ENCODE measurements at places on chromosomes 13 and 19. TPM values are rescaled to one million over a fixed set of nuclear protein-coding genes. Genes with fewer than 3 reads are reported as not detected.

PCDH9 gene
- total RNA-seq = 0.09 TPM

GRCh38 chr13:76816394-76816793 lies 69.8 kb downstream of the KCTD12 start:
- no peak overlapping the region for H3K27ac ChIP-seq
- H3K4me1 ChIP-seq = no peaks in the 10 kb centered on the region
- no peaks in the 10 kb centered on the region for H3K27me3 ChIP-seq
- no peaks in the 10 kb centered on the region for H3K36me3 ChIP-seq
- no peak overlapping the region for H3K4me3 ChIP-seq

C5AR1 gene
- 1.8 TPM for total RNA-seq

ATP4A gene
- not detected for total RNA-seq

DNA sequence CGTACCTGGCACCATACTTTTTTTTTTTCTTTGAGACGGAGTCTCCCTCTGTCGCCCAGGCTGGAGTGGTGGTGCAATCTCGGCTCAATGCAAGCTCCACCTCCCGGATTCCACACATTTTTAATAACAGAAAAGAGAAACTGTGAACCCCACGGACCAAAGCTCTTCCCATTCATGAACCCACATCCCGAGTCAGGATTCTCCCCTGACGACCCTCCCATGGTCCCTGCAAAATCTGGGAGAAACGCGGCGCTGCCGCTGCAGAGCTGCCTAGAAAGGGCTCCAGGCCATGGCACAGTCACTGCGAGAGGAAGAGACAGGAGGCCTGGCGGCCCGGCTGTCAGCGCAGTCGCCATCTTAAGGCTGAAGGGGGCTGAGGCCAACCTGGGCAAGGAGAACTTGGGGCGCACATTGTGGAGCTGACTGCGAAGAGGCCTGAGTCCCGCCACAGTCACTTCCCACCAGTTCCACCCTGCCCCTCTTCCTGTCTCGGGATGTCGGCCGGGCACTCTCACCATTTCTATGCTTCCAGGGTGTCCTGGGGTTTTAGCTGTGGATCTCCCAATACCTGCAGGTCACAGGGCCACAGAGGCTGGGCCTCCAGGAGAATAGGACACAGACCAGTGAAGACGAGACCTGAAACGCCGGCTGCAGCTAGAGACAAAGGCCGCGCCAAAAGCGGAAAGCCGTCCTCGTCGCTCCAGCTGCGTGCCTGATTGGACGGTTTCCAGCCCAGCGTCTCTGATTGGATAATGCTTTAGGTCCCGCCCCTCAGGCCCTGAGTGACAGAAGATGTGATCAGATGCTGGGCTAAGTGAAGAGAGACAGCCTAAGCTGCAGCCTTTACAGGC lies 71.0 kb downstream of the ZNF486 start:
- H3K36me3 ChIP-seq = no peaks in the 10 kb centered on the region
- peak overlapping the region; percentile 75 for H3K4me3 ChIP-seq
- no peak overlapping the region for H3K27ac ChIP-seq
- DNase-seq = peak; percentile 92

GARIN5A gene
- 0.57 TPM for total RNA-seq

RAB20 gene
- total RNA-seq = 1.2 TPM

DNA sequence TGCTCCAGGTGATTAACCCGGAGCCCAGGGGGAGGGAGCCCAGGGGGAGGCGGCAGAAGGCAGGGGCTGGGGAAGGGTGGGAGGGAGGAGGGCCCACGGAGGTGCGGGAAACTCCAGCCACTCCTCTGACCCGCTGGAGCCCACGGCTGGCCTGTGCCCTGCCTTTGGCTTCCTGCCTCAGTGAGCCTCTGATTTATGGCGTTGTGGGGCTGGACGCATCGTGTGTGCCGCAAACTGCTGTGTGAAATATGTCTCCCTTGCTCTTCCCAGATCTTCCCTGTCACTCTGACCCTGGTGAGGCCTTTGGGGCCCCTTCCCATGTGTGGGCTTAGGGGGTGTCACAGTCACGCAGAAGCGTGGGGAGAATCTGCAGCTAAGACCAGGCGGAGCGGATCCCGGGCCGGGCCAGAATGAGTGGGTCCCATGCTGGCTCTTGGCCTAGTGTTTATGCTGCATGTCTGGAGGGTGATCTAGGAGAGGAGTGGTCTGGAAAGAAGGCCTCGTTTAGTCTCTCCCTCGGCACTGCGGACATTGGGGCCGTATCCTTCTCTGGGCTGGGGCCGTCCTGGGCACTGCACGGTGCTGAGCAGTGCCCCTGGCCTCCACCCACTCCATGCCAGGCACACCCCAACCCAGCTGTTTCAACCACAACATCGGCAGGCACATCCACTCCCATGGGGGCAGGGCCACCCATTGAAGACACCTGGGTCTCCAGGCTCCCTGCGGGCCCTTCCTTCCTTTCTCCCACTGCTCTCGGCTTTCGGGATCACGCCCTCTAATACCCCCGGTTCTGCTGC lies 123.0 kb downstream of the KDM4B start:
- no peaks in the 10 kb centered on the region for H3K27me3 ChIP-seq
- H3K4me1 ChIP-seq = no peaks in the 10 kb centered on the region
- H3K4me3 ChIP-seq = no peak overlapping the region
- no peak overlapping the region for H3K27ac ChIP-seq
- DNase-seq = no peak

DNAAF3 gene
- 0.27 TPM for total RNA-seq

GRCh38 chr19:19074196-19074882 lies 10.5 kb downstream of the SLC25A42 start:
- no peaks in the 10 kb centered on the region for H3K27me3 ChIP-seq
- H3K4me1 ChIP-seq = peaks cover 2% of the 10 kb centered on the region
- H3K36me3 ChIP-seq = no peaks in the 10 kb centered on the region

APOC4 gene
- total RNA-seq = not detected

- no peak for DNase-seq
- no peak overlapping the region for H3K4me3 ChIP-seq
- H3K36me3 ChIP-seq = no peaks in the 10 kb centered on the region
- no peak overlapping the region for H3K27ac ChIP-seq
- H3K4me1 ChIP-seq = no peaks in the 10 kb centered on the region
- H3K27me3 ChIP-seq = no peaks in the 10 kb centered on the region
Observed at GRCh38 chr19:8988204-8988603, 22.0 kb downstream of the MUC16 start.

- no peaks in the 10 kb centered on the region for H3K27me3 ChIP-seq
- no peak overlapping the region for H3K4me3 ChIP-seq
- DNase-seq = no peak
- no peaks in the 10 kb centered on the region for H3K4me1 ChIP-seq
- no peak overlapping the region for H3K27ac ChIP-seq
Observed at GRCh38 chr13:110157718-110158117, 149.2 kb downstream of the COL4A1 start.

- H3K4me3 ChIP-seq = no peak overlapping the region
- H3K36me3 ChIP-seq = no peaks in the 10 kb centered on the region
- H3K4me1 ChIP-seq = no peaks in the 10 kb centered on the region
- H3K27ac ChIP-seq = no peak overlapping the region
- no peak for DNase-seq
Observed at GRCh38 chr13:43614063-43614462, 172.7 kb downstream of the ENOX1 start.

DNA sequence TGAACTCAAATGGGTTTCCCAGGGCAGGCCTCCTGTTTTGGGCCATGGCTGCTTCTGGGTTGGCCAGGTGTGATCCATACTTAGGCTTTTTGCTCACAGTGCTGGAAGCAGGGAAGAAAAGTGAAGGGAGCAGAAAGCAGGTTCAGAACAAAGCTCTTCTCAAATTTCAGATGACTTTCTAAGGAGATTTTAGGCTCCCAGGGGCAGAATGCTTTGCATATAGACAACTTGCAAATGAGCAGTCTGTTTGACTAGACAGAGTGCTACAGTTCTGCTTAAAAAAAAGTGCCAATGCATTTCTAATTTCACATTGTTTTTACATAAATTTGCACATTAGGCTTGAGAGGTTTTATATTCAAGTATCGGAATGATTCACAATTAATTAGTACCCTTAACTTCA lies 2.6 kb upstream of the SLC10A2 start:
- no peaks in the 10 kb centered on the region for H3K27me3 ChIP-seq
- no peaks in the 10 kb centered on the region for H3K4me1 ChIP-seq
- no peak overlapping the region for H3K27ac ChIP-seq
- no peak overlapping the region for H3K4me3 ChIP-seq

SELENOV gene
- total RNA-seq = not detected

DNA sequence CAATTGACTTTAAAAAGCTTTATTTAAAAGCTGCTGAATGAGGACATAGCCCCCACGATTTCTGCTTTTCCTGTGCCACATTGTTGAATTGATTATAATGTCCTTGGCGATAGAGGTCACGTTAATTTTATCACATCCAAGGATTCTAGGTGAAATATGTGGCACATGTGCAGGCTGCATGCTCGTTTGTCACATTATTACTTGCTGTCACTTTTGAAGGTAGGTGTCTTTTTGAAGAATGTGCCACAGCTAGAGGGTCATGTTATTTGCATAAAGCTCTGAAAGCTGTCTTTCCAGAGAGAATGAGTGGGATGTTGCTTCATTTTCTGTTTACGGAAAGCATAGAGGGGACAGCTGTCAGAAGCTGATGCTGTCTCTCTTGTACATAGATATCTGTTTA lies 927.6 kb upstream of the ATXN8OS start:
- H3K27ac ChIP-seq = no peak overlapping the region
- H3K36me3 ChIP-seq = no peaks in the 10 kb centered on the region
- H3K4me1 ChIP-seq = no peaks in the 10 kb centered on the region

MAST1 gene
- 0.24 TPM for total RNA-seq

C19orf18 gene
- 0.33 TPM for total RNA-seq

SLAIN1 gene
- 29.6 TPM for total RNA-seq

DNA sequence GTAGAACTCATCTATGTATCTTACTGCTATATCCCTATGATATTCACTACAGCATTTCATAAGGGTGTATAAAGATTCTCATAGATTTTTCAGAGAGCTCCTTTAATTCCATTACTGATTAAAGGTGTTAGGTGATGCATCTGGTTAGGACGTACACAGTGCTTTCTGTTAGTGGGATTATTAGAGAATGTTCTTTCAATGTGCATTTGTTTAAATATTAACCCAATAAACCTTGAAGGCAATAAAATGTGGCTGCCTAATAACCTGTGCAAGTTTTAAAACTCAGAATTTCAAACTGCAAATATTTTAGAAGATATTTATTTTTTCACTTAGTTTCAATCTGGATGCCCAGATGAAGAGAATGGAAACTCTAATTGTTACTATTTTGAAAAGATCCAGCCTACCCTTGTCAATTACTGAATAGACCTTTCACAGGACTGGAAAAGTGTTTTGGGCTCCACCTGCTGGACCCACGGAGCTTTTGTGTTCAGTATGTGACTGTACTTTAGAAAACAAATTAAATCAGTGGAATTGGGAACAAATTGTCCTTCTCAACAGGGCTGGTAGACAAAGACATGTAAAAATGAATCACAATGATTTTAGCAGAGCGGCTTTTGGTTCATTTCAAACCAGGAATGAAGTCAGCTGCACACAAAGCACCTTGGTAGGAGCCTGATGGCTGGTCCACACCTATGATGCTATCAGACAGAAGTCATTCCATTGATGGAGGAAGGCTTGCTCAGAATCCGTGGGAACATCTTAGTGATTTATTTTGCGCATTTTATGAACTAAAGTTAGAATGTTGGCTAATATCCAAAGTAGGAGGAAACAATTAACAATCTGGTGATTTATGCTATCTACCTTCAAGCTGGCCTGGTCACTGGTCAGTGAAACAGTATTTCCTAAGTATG lies 89.4 kb upstream of the RAP2A start:
- H3K27me3 ChIP-seq = no peaks in the 10 kb centered on the region
- H3K36me3 ChIP-seq = peaks cover 16% of the 10 kb centered on the region
- no peak overlapping the region for H3K4me3 ChIP-seq
- H3K4me1 ChIP-seq = no peaks in the 10 kb centered on the region
- DNase-seq = peak; percentile 12

OR7C1 gene
- total RNA-seq = not detected
